ENCODE measurements at places on chromosomes 1 and 21.
A peak's percentile ranks its signal among the peaks of the same experiment; 100 is the strongest.

DNA sequence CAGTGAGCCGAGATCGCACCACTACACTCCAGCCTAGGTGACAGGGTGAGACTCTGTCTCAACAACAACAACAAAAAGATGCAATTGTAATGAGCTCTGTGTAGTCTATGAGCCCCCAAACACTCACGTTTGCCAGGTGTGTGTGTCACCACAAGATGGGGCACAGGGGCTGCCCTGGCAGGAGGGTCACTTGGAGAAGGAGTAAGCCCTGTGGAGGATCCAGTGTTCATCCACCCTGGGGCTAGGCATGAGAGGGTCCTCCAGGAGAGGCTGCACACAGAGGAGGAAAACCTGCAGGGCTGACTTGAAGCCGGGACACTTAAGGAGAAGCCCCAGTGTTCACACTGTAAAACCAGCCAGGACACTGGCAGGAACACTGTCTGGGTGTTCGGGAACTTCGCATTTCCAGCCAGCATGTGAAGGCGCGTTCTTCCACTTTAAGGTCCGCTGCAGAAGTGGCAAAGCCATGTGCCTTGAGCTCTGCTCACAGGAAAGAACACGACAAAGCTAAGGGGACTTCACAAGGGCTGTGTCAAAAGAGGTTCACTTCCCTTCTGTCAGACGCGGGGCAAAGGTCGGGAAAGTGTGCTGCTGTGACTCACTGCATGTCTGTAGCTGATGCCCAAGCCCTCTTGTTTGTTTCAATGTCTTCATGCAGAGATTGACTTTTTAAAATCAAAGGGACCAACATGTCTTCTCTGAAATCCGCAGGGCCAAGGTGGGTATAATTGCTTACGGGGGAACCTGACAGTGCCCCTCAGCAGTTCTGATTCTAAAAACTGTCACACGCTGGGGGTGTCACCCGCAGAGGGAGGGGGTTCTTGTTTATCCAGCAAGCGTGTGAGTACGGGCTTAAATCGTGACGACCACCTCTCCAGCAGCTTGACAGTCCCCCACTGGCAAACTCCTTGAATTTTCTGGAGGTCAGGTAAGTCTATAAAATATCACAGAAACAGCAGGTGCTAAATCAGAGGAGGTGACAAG is 102.8 kb downstream of the RIPK4 start:
- no peak for DNase-seq

- DNase-seq, result no peak
Measured at GRCh38 chr1:60402816-60403215, 329.2 kb upstream of the C1orf87 start.

GRCh38 chr1:8023995-8024313 is 2.2 kb downstream of the ERRFI1 start:
- no peak for DNase-seq

GRCh38 chr1:72060466-72061245 is 221.7 kb downstream of the NEGR1 start:
- DNase-seq, result no peak

GRCh38 chr21:39647476-39647875 is 34.7 kb downstream of the B3GALT5 start:
- no peak for DNase-seq

- DNase-seq, result no peak
Measured at GRCh38 chr1:63917571-63918417, 144.0 kb downstream of the ROR1 start.

- DNase-seq, result peak; percentile 84
Measured at GRCh38 chr1:205344066-205344928, 12.4 kb downstream of the KLHDC8A start.

DNA sequence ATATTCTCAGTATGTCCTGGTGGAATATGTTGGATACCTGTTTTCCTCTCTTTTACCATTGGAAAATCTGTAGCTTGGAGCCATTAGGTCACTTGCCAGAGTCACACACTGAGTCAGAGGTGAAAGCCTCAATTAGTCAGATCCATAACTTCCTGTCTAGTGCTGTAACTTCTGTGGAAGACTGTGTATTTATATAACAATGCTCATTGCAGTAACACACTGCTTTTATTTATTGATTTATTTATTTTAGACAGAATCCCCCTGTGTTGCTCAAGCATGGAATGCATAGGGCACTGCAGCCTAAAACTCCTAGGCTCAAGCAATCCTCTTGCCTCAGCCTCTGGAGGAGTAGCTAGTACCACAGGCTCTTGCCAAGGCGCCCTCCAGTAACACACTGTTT is 1.3 kb upstream of the DOCK7 start:
- peak; percentile 40 for DNase-seq

DNA sequence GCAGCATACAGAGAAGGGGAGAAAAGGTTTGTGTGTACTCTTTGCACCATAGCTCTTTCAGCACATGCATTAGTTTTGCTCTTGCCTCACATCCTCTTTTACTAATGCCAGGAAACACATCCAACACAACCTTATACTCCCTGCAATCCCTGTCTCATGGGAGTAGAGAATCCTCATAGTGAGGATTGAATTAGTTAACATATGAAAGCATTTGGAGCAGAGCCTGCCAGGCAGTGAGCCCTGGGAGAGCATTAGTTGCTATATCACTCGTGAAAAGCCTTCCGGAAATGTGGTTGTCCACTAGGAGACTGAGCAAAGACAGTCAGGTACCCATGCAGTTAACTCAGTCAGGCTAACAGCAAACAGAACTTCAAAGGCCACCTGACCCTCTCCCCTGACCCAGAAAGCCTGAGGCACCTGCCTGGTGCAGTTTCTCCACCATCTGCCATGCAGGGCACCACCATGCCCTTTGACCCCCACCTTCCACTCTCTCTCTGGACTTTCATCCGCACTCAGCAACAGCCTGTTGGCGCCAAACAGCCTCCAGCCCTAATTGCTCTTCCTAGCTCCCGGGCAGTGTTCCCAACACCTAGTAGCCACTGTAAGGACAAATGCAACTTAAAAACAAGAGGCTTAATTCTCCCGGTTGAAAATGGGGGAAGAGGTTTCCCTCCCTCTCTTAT is 14.9 kb upstream of the AGT start:
- DNase-seq, result no peak

GRCh38 chr1:61447968-61448430 is 276.9 kb downstream of the TM2D1 start:
- no peak for DNase-seq

GRCh38 chr1:195173753-195174152 is 1434.5 kb downstream of the KCNT2 start:
- no peak for DNase-seq

DNA sequence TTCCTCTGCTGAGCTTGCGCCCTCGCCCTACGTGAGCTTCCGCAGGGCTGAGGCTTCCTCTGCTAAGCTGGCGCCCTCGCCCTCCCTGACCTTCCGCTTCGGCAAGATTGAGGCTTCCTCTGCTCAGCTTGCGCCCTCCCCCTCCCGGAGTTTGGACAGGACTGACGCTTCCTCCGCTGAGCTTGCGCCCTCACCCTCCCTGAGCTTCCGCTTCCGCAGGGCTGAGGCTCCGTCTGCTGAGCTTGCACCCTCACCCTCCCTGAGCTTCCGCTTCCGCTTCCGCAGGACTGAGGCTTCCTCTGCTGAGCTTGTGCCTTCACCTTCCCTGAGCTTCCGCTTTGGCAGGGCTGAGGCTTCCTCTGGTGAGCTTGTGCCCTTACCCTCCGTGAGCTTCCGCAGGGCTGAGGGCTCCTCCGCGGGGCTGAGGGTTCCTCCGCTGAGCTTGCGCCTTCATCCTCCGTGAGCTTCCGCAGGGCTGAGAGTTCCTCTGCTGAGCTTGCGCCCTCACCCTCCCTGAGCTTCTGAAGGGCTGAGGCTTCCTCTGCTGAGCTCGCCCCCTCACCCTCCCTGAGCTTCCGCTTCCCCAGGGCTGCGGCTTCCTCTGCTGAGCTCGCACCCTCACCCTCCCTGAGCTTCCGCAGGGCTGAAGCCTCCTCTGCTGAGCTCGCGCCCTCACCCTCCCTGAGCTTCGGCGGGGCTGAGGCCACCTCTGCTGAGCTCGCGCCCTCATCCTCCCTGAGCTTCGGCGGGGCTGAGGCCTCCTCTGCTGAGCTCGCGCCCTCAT is 753.6 kb upstream of the TPTE start:
- DNase-seq, result no peak

DNA sequence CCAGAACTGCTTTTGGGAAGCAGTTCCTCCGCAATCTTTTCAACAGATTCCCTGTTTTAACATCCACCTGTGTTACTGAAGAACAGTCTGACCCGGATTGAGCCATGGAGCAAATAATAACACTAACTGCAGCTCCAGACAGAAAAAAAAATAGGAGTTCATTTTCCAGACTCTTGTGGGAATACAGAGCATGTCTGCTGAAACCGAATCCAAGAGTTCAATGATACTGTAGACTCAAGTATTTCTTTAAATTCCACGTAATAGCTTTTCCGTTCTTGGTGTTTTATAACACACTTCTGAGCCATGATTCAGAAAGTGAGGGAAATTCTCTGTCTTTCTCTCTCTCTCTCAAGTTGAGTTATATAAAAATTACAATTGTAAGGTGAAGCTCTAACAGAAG is 60.6 kb downstream of the DDAH1 start:
- no peak for DNase-seq

All from hematopoietic multipotent progenitor cell treated with erythropoietin and hydrocortisone succinate and interleukin-3 and kit ligand, for 17 days (in vitro differentiated cells).